ENCODE measurements at places on chromosomes 5 and 9. TPM values are rescaled to one million over a fixed set of nuclear protein-coding genes. Genes with fewer than 3 reads are reported as not detected.

RGS14 gene
- total RNA-seq, result 9.3 TPM

ADRB2 gene
- 6.7 TPM for total RNA-seq

TXN gene
- 144 TPM for total RNA-seq

GRCh38 chr9:134605351-134605965, 36.1 kb upstream of the COL5A1 start:
- no peak for DNase-seq

DNA sequence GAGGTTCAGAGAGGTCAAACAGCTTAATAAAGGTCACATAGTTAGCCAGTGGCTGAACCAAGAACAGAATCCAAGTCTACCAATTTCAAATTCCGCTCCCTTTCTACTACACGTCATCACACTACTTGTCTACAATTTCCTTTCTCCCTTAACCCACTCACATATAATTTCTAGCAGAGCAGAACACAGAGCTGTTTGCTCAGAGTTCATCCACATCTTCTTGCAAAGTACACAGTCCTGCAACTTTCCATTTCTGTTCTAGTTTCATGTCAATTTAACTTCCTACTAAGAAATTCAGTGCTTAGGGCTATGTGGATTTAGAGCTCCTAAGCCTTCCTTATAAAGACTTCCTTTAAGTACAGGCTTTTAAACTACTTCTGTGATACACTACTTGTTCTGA, 61.3 kb downstream of the MEGF9 start:
- no peak for DNase-seq

GRCh38 chr5:50853151-50853550, 186.7 kb downstream of the PARP8 start:
- no peak for DNase-seq

GRCh38 chr9:35569206-35569605, 35.9 kb upstream of the TESK1 start:
- DNase-seq, result no peak
